H1 (cell line): ENCODE measurements at places on chromosomes 7 and 10. TPM values are rescaled to one million over a fixed set of nuclear protein-coding genes. Genes with fewer than 3 reads are reported as not detected.

- H3K4me1 ChIP-seq = no peaks in the 10 kb centered on the region
- H3K27me3 ChIP-seq = no peaks in the 10 kb centered on the region
- no peak overlapping the region for H3K4me3 ChIP-seq
Measured at GRCh38 chr10:23351926-23352519, 7.4 kb upstream of the C10orf67 start.

DNA sequence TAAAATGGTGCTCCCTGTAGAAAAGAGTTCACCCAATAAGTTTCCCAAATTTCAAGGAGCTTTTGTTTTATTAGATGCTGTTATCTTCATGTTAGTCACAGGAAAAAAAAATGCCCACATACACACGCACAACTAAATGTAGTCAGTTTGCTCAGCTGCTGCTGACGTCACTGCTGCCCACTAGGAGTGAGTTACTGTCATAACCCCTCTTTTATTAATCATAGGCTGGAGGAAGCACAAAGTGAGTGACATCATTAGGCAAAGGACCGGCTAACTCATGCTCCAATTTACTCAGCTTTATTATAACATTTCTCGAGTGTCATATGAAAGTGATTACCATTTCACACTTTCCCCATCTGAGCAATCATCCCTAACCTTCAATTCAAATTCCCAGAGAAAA is 6.7 kb upstream of the INHBA start:
- H3K4me3 ChIP-seq = no peak overlapping the region
- no peaks in the 10 kb centered on the region for H3K36me3 ChIP-seq
- H3K27ac ChIP-seq = no peak overlapping the region
- peaks cover 4% of the 10 kb centered on the region for H3K27me3 ChIP-seq
- DNase-seq = no peak
- peaks cover 11% of the 10 kb centered on the region for H3K4me1 ChIP-seq

The MGAM2 gene
- total RNA-seq = not detected in 2 replicates

The ATG9B gene
- 2.3 and 2.6 TPM in 2 replicates for total RNA-seq

The MYO1G gene
- total RNA-seq = 0.11 and 0.19 TPM in 2 replicates

GRCh38 chr7:131511774-131512535 is 44.5 kb downstream of the PODXL start:
- no peaks in the 10 kb centered on the region for H3K4me1 ChIP-seq
- peaks cover 43% of the 10 kb centered on the region for H3K36me3 ChIP-seq
- H3K27me3 ChIP-seq = no peaks in the 10 kb centered on the region
- no peak overlapping the region for H3K4me3 ChIP-seq
- DNase-seq = no peak
- no peak overlapping the region for H3K27ac ChIP-seq

DNA sequence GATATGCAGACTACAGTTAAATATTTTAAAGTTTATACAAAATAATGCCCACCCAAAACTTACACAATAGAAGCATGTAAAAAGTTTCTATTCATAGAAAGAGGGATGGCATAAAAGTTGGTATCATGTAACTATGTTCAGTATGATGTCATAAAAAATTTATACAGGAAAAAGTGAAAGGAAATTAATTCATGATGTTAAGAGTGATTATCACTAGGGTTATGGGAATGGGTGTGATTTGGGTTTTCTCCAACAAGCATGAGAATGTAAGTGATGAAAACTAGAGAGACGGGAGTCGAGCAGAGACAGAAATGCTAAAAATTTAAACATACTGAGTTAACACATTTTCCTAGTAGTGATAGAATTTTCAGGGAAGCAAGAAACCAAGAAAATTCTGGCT is 52.7 kb downstream of the GDI2 start:
- H3K27ac ChIP-seq = no peak overlapping the region
- H3K36me3 ChIP-seq = peaks cover 24% of the 10 kb centered on the region
- H3K27me3 ChIP-seq = no peaks in the 10 kb centered on the region
- H3K4me3 ChIP-seq = no peak overlapping the region
- H3K4me1 ChIP-seq = no peaks in the 10 kb centered on the region
- no peak for DNase-seq

The C7orf25 gene
- 2.6 and 4.5 TPM in 2 replicates for total RNA-seq

- no peak overlapping the region for H3K27ac ChIP-seq
- no peak overlapping the region for H3K4me3 ChIP-seq
- no peak for DNase-seq
- peaks cover 4% of the 10 kb centered on the region for H3K4me1 ChIP-seq
- H3K27me3 ChIP-seq = no peaks in the 10 kb centered on the region
Measured at GRCh38 chr10:91682912-91683311, 50.0 kb upstream of the PPP1R3C start.

DNA sequence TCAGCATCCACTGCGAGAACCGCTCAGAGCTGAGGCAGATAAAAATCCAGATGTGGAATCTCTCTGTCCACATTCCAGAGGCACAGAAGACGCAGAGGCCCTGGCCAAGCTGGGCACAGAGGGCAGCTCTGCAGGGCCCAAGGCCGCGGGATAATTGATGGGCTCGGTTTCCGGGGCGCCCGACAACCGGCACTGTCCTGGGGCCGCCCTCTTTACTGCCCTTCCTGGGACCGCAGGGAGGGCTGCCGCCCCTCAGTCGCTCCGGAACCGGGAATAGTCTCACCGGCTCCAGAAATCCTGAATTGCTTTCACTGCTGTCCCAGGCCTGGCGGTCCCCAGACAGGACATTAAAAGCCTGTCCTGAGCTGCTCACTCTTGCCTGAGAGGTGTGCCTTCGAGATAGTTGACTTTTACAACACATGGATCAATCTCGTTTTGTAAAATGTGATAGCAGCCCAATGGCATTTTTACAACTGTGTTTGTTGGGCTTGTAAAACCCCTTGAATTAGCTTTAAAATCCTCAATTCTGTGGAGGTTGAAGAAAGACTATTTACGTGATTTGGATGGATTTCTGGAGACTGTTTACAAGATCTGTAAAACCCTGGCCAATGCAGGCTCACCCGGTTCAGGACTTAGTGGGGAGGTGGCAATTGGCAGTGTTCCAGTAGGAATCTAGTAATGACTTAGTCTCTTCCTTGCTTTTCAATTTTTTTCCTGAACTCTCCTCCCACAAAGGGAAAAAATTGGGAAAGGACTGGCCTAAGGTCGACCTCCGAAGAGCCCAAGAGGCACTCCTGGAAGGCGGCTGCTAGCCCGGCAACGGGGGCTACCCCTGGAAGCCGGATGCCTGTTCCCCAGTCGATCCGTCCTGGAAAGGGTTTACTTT is 1.4 kb upstream of the HOXA6 start:
- peaks cover 97% of the 10 kb centered on the region for H3K27me3 ChIP-seq
- H3K4me3 ChIP-seq = no peak overlapping the region
- no peak overlapping the region for H3K27ac ChIP-seq
- no peaks in the 10 kb centered on the region for H3K4me1 ChIP-seq
- H3K36me3 ChIP-seq = no peaks in the 10 kb centered on the region
- no peak for DNase-seq

DNA sequence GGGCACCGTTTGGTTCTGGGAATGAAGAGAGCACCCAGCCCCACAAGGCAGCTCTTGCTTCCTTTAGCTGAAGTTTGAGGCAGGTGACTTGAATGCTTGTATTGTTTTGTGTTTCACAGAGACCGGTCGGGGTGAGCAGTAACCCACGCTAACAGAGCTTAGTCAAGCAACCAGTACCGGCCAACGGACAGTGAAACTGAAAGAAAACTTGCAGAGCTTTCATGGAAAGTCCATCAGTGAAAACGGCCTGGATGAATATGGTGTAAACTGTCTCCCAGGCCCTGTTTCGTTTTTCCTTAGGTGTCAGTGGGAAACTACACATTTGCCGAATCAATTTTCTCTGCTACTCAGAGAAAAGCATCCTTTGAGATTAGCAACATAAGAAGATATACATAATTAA is 101.1 kb downstream of the LYZL1 start:
- H3K27me3 ChIP-seq = no peaks in the 10 kb centered on the region
- no peak for DNase-seq
- H3K4me3 ChIP-seq = no peak overlapping the region
- H3K4me1 ChIP-seq = no peaks in the 10 kb centered on the region
- H3K36me3 ChIP-seq = no peaks in the 10 kb centered on the region

- H3K4me1 ChIP-seq = peaks cover 16% of the 10 kb centered on the region; the same call in 1 of the 2 replicates
- H3K36me3 ChIP-seq = no peaks in the 10 kb centered on the region
- H3K27me3 ChIP-seq = peaks cover 2% of the 10 kb centered on the region; the same call in 1 of the 2 replicates
- no peak for DNase-seq
Measured at GRCh38 chr7:158021836-158022235, 565.8 kb downstream of the PTPRN2 start.

GRCh38 chr10:70540089-70540788 is 61.7 kb downstream of the PALD1 start:
- H3K4me1 ChIP-seq = peaks cover 5% of the 10 kb centered on the region
- H3K36me3 ChIP-seq = no peaks in the 10 kb centered on the region
- H3K27me3 ChIP-seq = no peaks in the 10 kb centered on the region

DNA sequence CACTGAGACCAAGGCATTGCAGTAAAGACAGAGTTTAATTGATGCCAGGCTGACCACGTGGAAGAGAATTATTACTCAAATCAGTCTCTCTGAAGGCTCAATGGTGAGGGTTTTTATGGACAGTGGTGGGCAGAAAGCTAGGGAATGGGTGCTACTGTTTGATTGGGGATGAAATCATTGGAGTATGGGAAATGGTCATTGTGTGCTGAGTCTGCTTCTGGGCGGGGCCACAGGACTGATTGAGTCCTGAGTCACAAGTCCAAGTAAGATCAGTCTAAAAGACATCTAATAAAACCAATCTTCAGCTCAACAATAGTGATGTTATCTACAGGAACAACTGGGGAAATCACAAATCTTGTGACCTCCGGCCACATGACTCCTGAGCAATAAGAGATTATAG is 868.4 kb downstream of the SORCS3 start:
- H3K4me3 ChIP-seq = no peak overlapping the region
- H3K4me1 ChIP-seq = no peaks in the 10 kb centered on the region
- no peak overlapping the region for H3K27ac ChIP-seq
- H3K36me3 ChIP-seq = no peaks in the 10 kb centered on the region
- no peaks in the 10 kb centered on the region for H3K27me3 ChIP-seq
- DNase-seq = no peak

The C10orf120 gene
- not detected in 2 replicates for total RNA-seq

DNA sequence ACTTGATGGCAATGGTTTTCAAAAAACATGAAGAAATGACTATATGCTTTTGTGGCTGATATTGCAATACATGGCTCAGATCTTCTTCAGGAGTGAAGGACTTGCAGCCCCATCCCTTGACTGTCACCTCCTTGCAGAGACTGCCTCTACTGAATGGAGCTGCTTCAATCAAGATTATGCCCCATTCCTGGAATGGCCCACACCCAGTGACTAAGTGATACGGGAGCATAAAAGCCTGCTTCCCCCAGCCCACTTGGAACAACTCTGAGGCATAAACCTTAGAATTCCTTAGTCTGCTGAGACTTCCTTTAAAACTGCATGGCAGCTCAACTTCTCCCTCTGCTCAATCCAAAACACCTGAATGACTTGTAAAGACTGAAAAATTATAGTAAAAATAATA is 957.1 kb downstream of the SORCS3 start:
- H3K4me3 ChIP-seq = no peak overlapping the region
- no peak for DNase-seq
- no peak overlapping the region for H3K27ac ChIP-seq
- H3K4me1 ChIP-seq = no peaks in the 10 kb centered on the region
- H3K27me3 ChIP-seq = no peaks in the 10 kb centered on the region

GRCh38 chr7:104971290-104972071 is 42.5 kb upstream of the KMT2E start:
- no peak overlapping the region for H3K4me3 ChIP-seq
- no peaks in the 10 kb centered on the region for H3K27me3 ChIP-seq
- no peaks in the 10 kb centered on the region for H3K4me1 ChIP-seq

DNA sequence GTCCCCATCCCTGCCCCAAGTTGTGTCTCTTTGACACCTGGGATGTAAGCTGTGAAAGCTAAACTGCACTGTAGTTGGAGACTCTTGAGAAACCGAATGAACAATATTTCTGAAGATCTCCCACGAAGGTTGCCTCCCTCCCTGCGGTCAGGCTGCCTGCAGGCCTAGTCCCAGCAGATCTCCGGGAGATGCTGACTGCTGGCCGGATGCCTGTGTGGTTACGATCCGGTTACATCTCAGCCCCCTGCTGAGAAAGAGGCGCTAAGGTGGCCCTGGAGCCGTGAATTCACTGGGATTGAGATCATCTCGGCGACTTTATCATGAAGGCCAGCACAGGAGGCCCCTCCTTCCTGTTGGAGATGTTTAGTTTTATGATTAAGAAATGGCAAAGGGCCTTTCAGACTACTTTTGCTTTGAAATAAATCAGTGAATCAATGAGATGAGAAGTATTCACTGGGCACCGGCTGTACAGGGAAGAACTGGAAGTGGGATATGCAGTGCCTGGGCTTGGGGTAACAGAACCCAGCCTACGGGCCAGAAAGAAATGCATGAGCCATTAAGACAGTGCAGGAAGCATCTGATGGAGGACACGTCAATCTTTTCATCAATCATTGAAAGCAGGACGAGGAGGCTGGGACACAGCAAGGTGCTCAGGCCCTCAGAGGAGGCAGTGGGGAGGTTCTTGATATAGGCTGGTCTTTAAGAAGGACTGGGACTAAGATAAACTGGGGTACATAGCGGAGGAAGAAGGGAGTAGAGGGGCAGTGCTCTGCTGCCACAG is 177.6 kb downstream of the PRKAG2 start:
- no peak overlapping the region for H3K27ac ChIP-seq
- no peak for DNase-seq
- no peaks in the 10 kb centered on the region for H3K27me3 ChIP-seq

GRCh38 chr7:92881091-92881485 is 44.7 kb upstream of the CDK6 start:
- H3K27me3 ChIP-seq = no peaks in the 10 kb centered on the region
- no peak overlapping the region for H3K27ac ChIP-seq

GRCh38 chr7:92614660-92615174 is 24.5 kb upstream of the FAM133B start:
- H3K4me3 ChIP-seq = no peak overlapping the region
- H3K36me3 ChIP-seq = no peaks in the 10 kb centered on the region
- no peaks in the 10 kb centered on the region for H3K27me3 ChIP-seq
- DNase-seq = no peak
- H3K27ac ChIP-seq = no peak overlapping the region

DNA sequence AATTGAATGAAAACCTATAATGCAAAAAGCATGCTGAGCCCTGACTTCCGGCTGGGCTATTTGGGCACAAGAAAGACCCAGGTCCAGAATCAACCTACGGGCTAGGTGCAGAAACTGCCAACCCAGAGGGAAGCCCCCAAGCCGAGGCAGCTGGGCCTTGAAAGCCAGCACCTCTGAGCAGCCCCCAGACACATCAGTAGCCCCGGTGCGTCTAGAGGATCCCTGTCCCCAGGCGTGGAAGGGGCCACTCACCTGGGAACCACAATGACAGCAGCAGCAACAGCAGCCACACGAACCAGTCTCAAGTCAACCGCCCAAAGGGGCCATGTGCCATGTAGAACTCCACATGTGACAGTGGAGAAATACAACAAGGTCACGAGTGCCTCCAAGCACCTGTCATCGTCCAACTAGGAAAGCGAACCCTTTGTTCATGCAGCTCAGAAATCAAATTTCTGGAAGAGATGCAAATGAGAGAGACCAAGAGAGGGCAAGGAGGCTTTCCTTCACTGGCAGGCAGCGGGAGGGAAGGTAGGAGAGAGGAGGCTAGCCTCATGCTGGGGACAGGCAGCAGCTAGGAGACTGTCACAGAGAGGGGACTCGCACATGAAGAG is 57.5 kb upstream of the CHST15 start:
- no peak overlapping the region for H3K4me3 ChIP-seq
- DNase-seq = no peak
- no peaks in the 10 kb centered on the region for H3K4me1 ChIP-seq
- no peaks in the 10 kb centered on the region for H3K36me3 ChIP-seq

GRCh38 chr10:514137-514671 is 175.3 kb downstream of the DIP2C start:
- H3K4me3 ChIP-seq = no peak overlapping the region
- no peak overlapping the region for H3K27ac ChIP-seq
- H3K36me3 ChIP-seq = no peaks in the 10 kb centered on the region

GRCh38 chr7:47818796-47819606 is 129.3 kb downstream of the PKD1L1 start:
- no peaks in the 10 kb centered on the region for H3K27me3 ChIP-seq
- DNase-seq = peak; percentile 73
- no peaks in the 10 kb centered on the region for H3K4me1 ChIP-seq
- no peak overlapping the region for H3K4me3 ChIP-seq
- no peaks in the 10 kb centered on the region for H3K36me3 ChIP-seq
